ENCODE measurements at places on chromosomes 12 and 14. TPM values are rescaled to one million over a fixed set of nuclear protein-coding genes. Genes with fewer than 3 reads are reported as not detected.

NR1H4 gene
- not detected for polyA plus RNA-seq

STAC3 gene
- polyA plus RNA-seq, result not detected

DPY19L2 gene
- polyA plus RNA-seq, result not detected

KLHDC1 gene
- 3.1 TPM for polyA plus RNA-seq

LRRC43 gene
- not detected for polyA plus RNA-seq

- DNase-seq, result no peak
These were observed 77.0 kb downstream of the PELI2 start for GRCh38 chr14:56195223-56195622.

DNA sequence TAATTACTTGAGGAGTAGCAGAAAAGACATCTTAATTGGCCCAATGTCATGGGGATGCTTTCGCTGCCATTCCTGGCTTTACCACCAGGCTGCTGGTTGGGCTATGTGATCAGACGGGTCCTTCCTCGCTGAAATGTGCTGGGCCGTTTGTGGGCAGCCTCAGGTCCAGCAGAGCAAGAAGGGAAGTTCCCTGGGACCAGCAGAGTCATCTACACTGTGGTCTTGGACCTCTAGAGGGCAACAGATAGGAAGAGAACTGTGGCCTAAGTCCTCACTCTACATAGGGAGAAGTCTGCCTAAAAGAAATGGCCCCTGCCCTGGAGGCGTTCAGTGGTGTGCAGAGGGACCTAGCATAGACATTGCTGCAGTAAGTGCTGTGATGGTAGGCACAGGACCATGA, 10.9 kb downstream of the EVL start:
- DNase-seq, result no peak

DNA sequence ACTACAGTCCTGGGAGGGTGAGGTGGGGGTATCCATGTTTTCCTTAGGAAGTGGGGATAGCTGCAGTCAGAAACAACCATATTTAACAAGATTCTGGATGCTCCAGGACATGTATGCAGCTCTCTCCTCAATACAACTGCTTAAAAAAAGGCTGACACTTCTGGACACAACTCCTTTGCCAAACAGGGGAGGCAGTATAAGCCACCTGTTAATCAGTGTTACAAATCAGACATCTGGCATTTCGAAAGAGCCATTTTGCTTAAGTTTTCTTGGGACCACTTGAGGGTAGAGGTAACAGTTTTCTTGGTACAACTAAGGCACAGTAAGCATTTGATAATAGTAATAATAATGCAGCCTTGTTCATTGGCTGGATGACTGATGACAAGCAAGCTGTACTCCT, 47.1 kb downstream of the RPGRIP1 start:
- no peak for DNase-seq

DNA sequence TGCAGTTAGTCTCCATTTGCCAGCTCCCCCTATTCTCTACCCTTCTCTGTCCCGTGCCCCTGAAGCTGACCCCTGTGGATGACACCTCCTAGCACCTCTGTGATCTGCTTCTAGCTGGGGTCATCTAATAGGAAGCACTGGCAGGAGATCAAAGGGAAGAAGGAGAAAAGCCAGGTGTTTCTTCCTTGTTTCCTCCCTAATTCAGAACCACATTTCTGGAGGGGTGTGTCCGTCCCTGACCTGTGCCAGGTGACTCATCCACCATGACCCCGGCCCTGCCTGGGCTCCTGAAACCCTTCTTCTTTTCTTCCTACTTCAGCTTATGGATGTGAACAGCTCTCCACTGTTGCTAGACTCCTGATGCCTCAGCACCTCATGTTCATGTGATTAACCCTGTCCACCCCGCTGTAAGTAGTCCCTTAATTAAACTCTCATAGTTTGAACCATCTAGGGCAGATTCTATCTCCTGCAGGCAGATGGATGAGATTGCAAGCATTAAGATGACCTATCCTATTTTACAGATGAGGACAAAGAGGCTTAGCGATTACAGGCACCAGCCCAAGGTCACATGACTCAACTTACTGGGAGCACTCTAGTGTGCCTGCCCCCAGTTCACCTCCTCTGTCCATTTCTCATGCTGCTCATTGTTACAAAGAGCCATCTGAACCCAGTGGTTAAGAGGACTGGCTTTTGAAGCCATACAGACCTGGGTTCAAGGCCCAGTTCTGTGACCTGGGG, 770.5 kb downstream of the MED13L start:
- no peak for DNase-seq

- DNase-seq, result peak; percentile 6
These were observed 668 bp downstream of the TRIP11 start for GRCh38 chr14:92039063-92039718.

DNA sequence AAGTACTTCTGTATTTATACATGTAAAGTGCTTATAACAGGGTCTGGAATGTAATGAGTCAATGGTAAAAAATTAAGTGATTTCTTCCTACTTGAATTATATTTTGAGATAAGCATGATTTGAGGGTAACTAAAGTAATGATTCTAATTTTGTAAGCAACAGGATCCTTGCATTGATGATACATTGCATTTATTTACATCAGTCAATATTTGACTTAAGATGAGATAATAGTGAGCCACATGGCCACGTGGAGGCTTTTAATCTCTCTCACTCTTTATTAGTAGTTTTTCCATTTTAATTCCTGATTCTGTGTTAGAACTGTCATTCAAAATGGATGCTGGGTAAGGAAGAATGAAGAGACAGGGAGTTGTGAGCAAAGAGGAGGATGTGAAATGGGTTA, 298.1 kb upstream of the PRICKLE1 start:
- no peak for DNase-seq

- DNase-seq, result no peak
These were observed 105.1 kb downstream of the PRIMA1 start for GRCh38 chr14:93683226-93683625.

DNA sequence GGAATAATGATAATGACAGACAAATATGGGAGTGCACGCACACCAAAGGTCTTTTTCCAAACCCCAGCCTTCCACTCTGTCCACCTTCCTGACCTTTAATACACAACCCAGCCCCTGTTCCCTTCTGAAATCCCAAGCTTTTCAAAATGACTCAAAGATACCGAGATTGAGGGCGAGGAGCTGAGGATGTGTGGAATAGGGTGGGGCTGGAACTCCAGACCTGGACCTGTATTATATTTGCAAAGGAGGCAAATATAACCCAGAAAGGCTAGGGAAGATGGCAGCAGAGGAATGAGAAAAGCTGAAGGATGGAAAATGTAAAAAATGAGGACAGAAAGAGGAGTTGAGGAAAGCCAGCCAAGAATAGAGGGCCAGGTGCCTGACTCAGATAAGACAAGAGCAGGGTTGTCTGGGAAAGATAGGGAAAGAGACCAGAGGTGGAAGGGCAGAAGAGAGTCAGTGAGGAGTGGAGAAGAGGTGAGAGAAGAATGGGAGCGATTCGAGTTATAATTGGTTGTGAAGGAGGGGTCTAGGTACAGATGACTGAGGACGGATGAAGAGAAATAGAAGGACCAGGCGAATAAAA, 1.0 kb upstream of the PTMS start:
- DNase-seq, result no peak

- DNase-seq, result peak; percentile 82
These were observed 236.1 kb upstream of the PLEKHG7 start for GRCh38 chr12:92466391-92467305.

- DNase-seq, result no peak
These were observed 842.3 kb downstream of the SLC6A15 start for GRCh38 chr12:84070292-84070691.
